ENCODE measurements at places on chromosomes 11 and 22. TPM values are rescaled to one million over a fixed set of nuclear protein-coding genes. Genes with fewer than 3 reads are reported as not detected.

- no peak overlapping the region for H3K27ac ChIP-seq
- H3K27me3 ChIP-seq, result peaks cover 3% of the 10 kb centered on the region
- no peak overlapping the region for H3K4me3 ChIP-seq
- peaks cover 4% of the 10 kb centered on the region for H3K36me3 ChIP-seq
- peaks cover 2% of the 10 kb centered on the region for H3K4me1 ChIP-seq
Observed at GRCh38 chr11:47869544-47870393, 21.6 kb upstream of the NUP160 start.

- DNase-seq, result no peak
- no peaks in the 10 kb centered on the region for H3K36me3 ChIP-seq
Observed at GRCh38 chr11:94652735-94653284, 85.6 kb downstream of the PIWIL4 start.

DNA sequence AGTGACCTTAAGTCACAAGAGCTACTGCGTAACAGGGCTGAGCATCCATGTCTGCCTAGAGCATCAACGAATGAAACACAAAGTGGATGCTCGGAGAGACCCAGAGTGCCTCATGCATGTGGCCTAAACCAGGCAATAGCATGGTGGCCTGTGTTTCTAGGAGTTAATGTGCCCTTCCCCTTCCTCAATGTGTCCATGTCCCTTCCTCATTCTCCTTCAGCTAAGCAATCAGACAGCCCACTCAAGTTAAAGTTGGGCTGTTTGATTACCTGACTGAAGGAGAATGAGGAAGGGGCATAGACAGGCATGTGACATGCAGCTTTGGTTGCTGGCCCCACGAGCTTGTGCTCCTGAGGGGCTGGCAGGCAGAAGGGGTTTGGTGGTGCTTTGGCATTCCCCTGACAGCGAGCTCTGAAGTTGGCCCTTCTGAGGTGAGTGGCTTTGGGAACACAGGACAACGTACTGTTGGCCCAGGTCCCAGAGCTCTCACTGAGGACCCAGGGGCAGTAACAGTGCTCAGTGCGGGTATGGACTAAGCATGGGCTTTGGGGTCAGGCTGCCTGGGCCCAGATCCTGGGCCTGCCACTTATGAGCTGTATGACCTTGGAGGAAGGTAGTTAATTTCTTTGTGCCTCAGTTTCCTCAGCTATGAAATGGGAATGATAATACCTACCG, 46.7 kb downstream of the IRAG1 start:
- no peak for DNase-seq
- H3K4me1 ChIP-seq, result peaks cover 14% of the 10 kb centered on the region
- no peak overlapping the region for H3K27ac ChIP-seq
- H3K27me3 ChIP-seq, result peaks cover 7% of the 10 kb centered on the region
- no peak overlapping the region for H3K4me3 ChIP-seq

GRCh38 chr11:33684003-33684706, 16.5 kb downstream of the C11orf91 start:
- H3K27ac ChIP-seq, result no peak overlapping the region
- H3K4me3 ChIP-seq, result no peak overlapping the region
- peaks cover 3% of the 10 kb centered on the region for H3K27me3 ChIP-seq
- no peak for DNase-seq

- no peak overlapping the region for H3K27ac ChIP-seq
- H3K4me1 ChIP-seq, result no peaks in the 10 kb centered on the region
- DNase-seq, result no peak
- H3K27me3 ChIP-seq, result no peaks in the 10 kb centered on the region
Observed at GRCh38 chr11:84899134-84899533, 728.0 kb downstream of the DLG2 start.

DNA sequence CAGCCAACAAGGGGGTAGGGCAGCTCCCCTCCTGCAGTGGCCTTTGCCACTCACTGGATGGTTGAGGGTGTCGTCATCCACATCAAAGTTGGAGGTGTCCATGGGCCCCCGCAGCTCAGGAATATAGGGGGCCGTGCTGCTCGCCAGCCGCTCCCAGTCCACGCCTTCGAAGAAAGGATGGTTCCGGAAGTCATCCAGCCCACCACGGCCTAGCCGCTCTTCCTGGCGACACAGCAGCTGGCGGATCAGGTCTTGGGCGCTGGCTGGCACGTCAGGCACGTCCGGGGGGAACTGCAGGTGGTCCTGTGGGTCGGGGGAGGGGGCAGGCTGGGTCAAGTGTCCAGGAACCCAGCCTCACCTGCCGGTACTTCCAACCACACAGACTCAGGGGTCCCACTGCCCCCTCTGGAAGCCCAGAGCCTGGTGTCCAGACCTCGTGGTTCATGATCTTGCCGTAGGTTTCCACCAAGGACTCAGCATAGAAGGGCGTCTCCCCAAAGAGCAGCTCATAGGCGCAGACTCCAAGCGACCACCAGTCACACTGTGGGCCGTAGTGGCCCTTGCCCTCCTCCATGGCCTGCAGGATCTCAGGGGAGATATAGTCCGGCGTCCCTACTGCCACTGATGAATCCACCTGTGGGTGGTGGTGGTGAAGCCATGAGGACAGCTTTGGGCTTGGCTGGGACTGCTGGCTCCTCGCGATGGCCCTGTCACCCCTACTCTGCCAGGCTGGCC, 5.7 kb downstream of the CDC42BPG start:
- H3K4me3 ChIP-seq, result no peak overlapping the region
- H3K27ac ChIP-seq, result no peak overlapping the region
- H3K27me3 ChIP-seq, result peaks cover 2% of the 10 kb centered on the region
- peaks cover 2% of the 10 kb centered on the region for H3K4me1 ChIP-seq
- no peak for DNase-seq
- H3K36me3 ChIP-seq, result peaks cover 3% of the 10 kb centered on the region

GRCh38 chr11:116466191-116466590, 306.6 kb downstream of the BUD13 start:
- no peak overlapping the region for H3K4me3 ChIP-seq
- peaks cover 2% of the 10 kb centered on the region for H3K27me3 ChIP-seq
- H3K4me1 ChIP-seq, result no peaks in the 10 kb centered on the region
- H3K27ac ChIP-seq, result no peak overlapping the region
- no peaks in the 10 kb centered on the region for H3K36me3 ChIP-seq
- DNase-seq, result no peak

DNA sequence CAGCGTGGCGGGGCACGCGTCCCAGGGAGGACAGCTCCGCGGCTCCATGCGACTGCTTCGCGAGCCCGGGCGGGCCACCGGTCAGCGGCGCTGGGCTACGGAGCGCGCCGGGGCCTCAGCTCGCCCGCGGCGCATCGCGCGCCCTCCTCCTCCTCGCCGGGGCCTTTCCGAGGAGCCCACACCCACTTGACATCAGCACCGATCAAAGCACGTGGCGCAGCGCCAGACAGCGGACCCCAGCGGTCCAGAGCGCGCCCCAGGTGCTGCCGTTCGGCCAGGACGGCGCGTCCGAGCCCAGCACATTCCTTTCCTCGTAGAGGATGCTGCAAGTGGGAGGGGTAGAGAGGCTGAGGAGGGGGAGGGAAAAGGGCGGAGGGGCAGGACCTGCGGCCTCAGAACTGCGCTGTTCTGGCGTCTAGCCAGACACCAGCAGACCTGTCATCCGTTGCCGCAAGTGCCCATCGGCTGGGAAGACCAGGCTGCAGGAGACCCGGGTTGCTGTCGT, 88.6 kb downstream of the PLEKHA7 start:
- no peaks in the 10 kb centered on the region for H3K36me3 ChIP-seq
- H3K27ac ChIP-seq, result no peak overlapping the region

GRCh38 chr11:9357041-9357440, 27.4 kb upstream of the IPO7 start:
- peaks cover 6% of the 10 kb centered on the region for H3K27me3 ChIP-seq
- DNase-seq, result no peak

GRCh38 chr11:57440744-57441414, 14.0 kb upstream of the SLC43A3 start:
- DNase-seq, result no peak
- no peak overlapping the region for H3K4me3 ChIP-seq
- H3K27me3 ChIP-seq, result peaks cover 7% of the 10 kb centered on the region

GRCh38 chr11:134652586-134653255, 240.7 kb upstream of the B3GAT1 start:
- H3K27me3 ChIP-seq, result no peaks in the 10 kb centered on the region
- H3K4me3 ChIP-seq, result no peak overlapping the region
- no peaks in the 10 kb centered on the region for H3K36me3 ChIP-seq
- no peaks in the 10 kb centered on the region for H3K4me1 ChIP-seq
- DNase-seq, result no peak

GRCh38 chr11:120658071-120658423, 146.5 kb downstream of the GRIK4 start:
- peaks cover 3% of the 10 kb centered on the region for H3K36me3 ChIP-seq
- peaks cover 10% of the 10 kb centered on the region for H3K4me1 ChIP-seq
- H3K27me3 ChIP-seq, result peaks cover 1% of the 10 kb centered on the region
- H3K4me3 ChIP-seq, result no peak overlapping the region

GRCh38 chr22:19886605-19887255, 32.1 kb upstream of the GNB1L start:
- no peaks in the 10 kb centered on the region for H3K36me3 ChIP-seq
- H3K27ac ChIP-seq, result no peak overlapping the region
- no peak for DNase-seq
- peaks cover 21% of the 10 kb centered on the region for H3K27me3 ChIP-seq
- H3K4me1 ChIP-seq, result peaks cover 22% of the 10 kb centered on the region

DNA sequence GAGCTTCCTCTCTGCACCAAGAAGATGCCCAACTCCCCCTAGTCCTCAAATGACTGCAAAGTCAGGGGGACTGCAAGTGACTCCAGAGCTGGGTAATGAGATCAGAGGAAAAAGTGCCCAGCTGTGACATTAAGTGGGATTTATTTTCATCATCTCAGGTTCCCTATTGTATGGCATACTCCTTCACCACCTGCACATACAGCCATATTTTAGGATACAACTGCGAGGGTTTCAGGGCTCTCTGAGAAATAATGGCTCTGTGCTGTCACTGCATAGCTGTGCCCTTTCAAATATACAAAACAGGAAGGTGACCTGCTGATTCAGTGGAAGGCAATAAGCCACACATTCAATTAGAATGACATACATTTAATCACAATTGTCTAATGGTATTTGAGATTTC, 45.6 kb upstream of the PLET1 start:
- H3K27me3 ChIP-seq, result peaks cover 1% of the 10 kb centered on the region
- no peak for DNase-seq
- H3K27ac ChIP-seq, result no peak overlapping the region
- H3K4me3 ChIP-seq, result no peak overlapping the region

GRCh38 chr11:70926543-70927201, 325.7 kb downstream of the SHANK2 start:
- peaks cover 3% of the 10 kb centered on the region for H3K36me3 ChIP-seq
- DNase-seq, result no peak
- peaks cover 5% of the 10 kb centered on the region for H3K4me1 ChIP-seq
- no peak overlapping the region for H3K27ac ChIP-seq
- H3K27me3 ChIP-seq, result no peaks in the 10 kb centered on the region

- no peaks in the 10 kb centered on the region for H3K36me3 ChIP-seq
- no peak overlapping the region for H3K4me3 ChIP-seq
- DNase-seq, result no peak
- no peak overlapping the region for H3K27ac ChIP-seq
Observed at GRCh38 chr11:76578654-76579055, 91.9 kb downstream of the LRRC32 start.

- H3K36me3 ChIP-seq, result peaks cover 9% of the 10 kb centered on the region
- no peak overlapping the region for H3K27ac ChIP-seq
- no peak for DNase-seq
- H3K4me1 ChIP-seq, result no peaks in the 10 kb centered on the region
Observed at GRCh38 chr11:10388101-10388500, 67.0 kb upstream of the AMPD3 start.

DNA sequence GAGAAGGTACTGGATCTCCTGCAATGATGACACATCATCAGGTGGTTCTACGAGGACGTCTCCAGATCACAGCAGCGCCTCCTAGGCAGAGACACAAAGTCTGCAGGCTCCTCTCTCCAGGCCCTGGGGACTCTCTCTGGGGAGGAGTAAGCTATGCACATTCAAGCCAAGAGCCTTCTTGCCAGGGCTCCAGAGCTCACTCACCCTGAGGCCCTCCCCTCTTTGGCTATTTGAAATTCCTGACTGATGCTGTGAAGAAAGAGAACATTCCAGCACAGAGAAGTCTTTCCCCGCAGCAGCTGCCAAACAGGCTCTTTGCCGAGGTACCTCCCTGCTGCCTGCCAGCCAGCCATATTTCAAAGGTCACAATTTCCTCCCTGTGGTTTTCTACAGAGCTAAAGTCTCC, 204.9 kb downstream of the CSNK2A3 start:
- H3K36me3 ChIP-seq, result no peaks in the 10 kb centered on the region
- no peaks in the 10 kb centered on the region for H3K27me3 ChIP-seq
- no peak overlapping the region for H3K27ac ChIP-seq
- DNase-seq, result no peak

The SLC22A8 gene
- total RNA-seq, result not detected

The OR51B5 gene
- 0.82 TPM for total RNA-seq

The C22orf23 gene
- 0.54 TPM for total RNA-seq
